ENCODE measurements at places on chromosomes 3 and 15.

DNA sequence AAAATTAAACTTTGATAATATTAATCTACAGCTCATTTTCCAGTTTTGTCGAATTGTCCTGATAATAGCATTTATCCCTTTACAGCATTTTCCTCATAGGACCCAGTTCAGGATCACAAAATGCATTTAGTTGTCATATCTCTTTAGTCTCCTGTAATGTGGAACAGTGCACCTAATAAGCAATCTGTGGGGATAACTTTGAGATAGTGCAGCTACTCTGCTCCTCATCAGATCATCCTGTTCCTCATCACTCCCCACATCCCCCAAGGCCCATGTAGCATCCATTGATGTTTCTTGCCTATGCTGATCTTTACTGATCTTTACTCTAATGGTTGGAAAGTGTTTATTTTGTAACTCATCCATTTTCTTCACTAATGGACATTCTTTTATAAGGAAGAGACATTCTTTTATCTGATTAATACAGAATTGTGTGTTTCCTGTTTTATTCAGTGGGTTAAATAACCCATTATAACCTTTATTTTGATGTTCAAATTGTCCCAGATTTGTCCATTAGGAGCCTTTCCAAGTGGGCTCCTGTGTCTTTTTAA lies 7.5 kb downstream of the RNF111 start:
- DNase-seq = no peak

GRCh38 chr3:153221748-153222162 lies 59.7 kb downstream of the RAP2B start:
- no peak for DNase-seq

- DNase-seq = no peak
Measured at GRCh38 chr3:128313071-128313725, 153.5 kb downstream of the DNAJB8 start.

- DNase-seq = no peak
Measured at GRCh38 chr3:185420762-185421161, 57.8 kb downstream of the MAP3K13 start.

GRCh38 chr3:148457886-148458285 lies 239.8 kb upstream of the AGTR1 start:
- no peak for DNase-seq

- DNase-seq = no peak
Measured at GRCh38 chr3:16064642-16065414, 109.7 kb upstream of the GALNT15 start.

- DNase-seq = no peak
Measured at GRCh38 chr15:66069751-66070150, 183.8 kb downstream of the MEGF11 start.

DNA sequence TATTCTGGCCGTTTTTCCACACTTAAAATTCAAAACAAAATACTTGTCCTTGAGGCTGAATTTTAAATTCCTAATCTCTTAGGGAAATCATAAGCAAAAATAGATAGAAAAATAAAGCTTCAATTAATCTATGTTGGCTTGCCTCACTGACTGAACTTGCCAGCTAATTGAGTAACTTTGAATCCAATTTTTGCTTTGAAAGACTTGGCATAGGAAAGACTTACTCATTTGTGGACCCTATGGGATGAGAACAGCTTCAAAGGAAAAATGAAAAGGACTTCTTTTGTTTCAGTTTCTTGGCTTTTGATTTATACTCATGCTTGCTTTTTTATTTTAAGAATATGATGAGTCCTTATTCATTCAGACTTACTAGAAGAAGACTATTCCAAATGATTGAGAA lies 370.7 kb upstream of the RARB start:
- DNase-seq = no peak

- no peak for DNase-seq
Measured at GRCh38 chr15:42687740-42688139, 49.2 kb downstream of the CDAN1 start.

GRCh38 chr15:75030424-75030823 lies 7.0 kb downstream of the PPCDC start:
- no peak for DNase-seq

DNA sequence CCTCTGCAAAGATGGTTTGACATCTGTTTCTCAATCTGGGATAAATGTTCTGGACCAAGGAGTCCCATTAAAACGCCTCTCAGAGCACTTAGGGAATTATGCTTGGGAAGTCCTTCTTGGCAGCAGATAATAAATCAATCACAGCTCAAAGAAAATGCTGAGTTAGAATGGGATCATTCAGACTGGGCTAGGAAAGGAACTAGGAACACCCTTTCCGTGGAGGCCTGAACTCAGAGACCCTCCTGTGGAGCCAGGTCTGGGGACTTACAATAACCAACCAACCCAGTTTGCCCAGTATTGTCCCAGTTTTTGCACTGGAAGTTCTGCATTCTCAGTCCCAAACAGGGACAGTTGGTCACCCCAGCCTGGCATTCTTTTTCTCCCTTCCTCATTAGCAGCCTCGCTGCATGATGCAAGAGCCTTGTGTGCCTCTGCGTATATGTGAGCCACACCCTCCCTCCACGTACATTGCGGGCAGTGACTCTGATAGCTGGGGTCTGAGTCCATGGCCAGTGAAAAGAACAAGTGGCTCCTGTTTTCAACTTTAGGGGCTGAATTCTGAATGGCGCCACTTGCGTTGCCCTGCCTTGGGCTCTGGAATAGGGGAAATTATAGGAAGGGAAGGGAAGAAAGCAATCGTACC lies 88.7 kb downstream of the SEMA5B start:
- no peak for DNase-seq
